ENCODE measurements at places on chromosomes 5 and 9. TPM values are rescaled to one million over a fixed set of nuclear protein-coding genes. Genes with fewer than 3 reads are reported as not detected.

Gene TXNDC8
- total RNA-seq = not detected

Gene ZNF367
- 2.7 TPM for total RNA-seq

Gene MSX2
- not detected for total RNA-seq

Gene CA9
- total RNA-seq = 0.98 TPM

Gene KCNN2
- total RNA-seq = 15.0 TPM

Gene PCAT7
- total RNA-seq = not detected

Gene SPAAR
- total RNA-seq = 0.25 TPM

Gene PCDHGB6
- 12.5 TPM for total RNA-seq

Gene CRHBP
- 4.9 TPM for total RNA-seq

Gene RASGEF1C
- total RNA-seq = 21.4 TPM

Gene ANKRD55
- 1.2 TPM for total RNA-seq

Gene UBE2D2
- 97.1 TPM for total RNA-seq

Gene TMEM174
- total RNA-seq = not detected

Gene NUDCD2
- total RNA-seq = 15.0 TPM

Gene TAL2
- 9.6 TPM for total RNA-seq

Gene PRRX2
- total RNA-seq = 0.25 TPM

Gene PALM2AKAP2
- total RNA-seq = 2.5 TPM

Gene SLCO6A1
- 0.25 TPM for total RNA-seq

Gene SLU7
- total RNA-seq = 56.5 TPM

Gene PRR7
- total RNA-seq = 8.9 TPM

Gene PCDHGA10
- total RNA-seq = 14.5 TPM

Gene CER1
- not detected for total RNA-seq

Gene RNF183
- total RNA-seq = not detected

Gene OLFML2A
- 3.2 TPM for total RNA-seq

Gene GMCL2
- not detected for total RNA-seq

Gene ARAP3
- total RNA-seq = 4.7 TPM

Gene NEUROG1
- 0.49 TPM for total RNA-seq

Gene FABP6
- 2.2 TPM for total RNA-seq

Gene ZNF483
- 28.8 TPM for total RNA-seq

Gene SPINK7
- not detected for total RNA-seq

Gene PGM5
- 3.4 TPM for total RNA-seq

Gene SKP1
- total RNA-seq = 186 TPM

Gene CCNO
- total RNA-seq = not detected

Gene MCTP1
- 54.1 TPM for total RNA-seq

All from temporal lobe (tissue), 4 donors.